Karpas-422 (cell line): ENCODE measurements at places on chromosomes 1 and 21. TPM values are rescaled to one million over a fixed set of nuclear protein-coding genes. Genes with fewer than 3 reads are reported as not detected.

Gene PHLDA3
- total RNA-seq, result not detected in 2 replicates

Gene MMEL1
- not detected in 2 replicates for total RNA-seq

Gene PGLYRP3
- total RNA-seq, result not detected in 2 replicates

Gene PDC
- total RNA-seq, result not detected in 2 replicates

Gene TCEA3
- total RNA-seq, result not detected in 2 replicates

Gene KRTAP11-1
- not detected in 2 replicates for total RNA-seq

Gene SPRR1B
- not detected in 2 replicates for total RNA-seq

DNA sequence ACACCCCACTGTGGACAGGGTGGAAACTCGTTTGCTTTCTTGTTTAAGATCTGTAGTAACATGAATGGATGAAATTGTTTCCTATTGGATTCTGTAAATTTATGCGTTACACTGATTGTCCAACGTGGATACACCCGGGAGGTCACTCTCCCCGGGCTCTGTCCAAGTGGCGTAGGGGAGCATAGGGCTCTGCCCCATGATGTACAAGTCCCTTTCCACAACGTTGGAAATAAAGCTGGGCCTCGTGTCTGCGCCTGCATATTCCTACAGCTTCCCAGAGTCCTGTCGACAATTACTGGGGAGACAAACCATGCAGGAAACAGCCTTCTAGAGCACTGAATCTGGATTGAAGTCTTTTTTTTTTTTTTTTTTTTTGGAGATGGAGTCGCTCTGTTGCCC, 1.4 kb downstream of the RCC1 start:
- H3K36me3 ChIP-seq, result peaks cover 54% of the 10 kb centered on the region
- peak; percentile 71 for DNase-seq
- H3K4me1 ChIP-seq, result peaks cover 43% of the 10 kb centered on the region
- no peaks in the 10 kb centered on the region for H3K27me3 ChIP-seq
- peak overlapping the region; percentile 95 for H3K27ac ChIP-seq
- H3K4me3 ChIP-seq, result peak overlapping the region; percentile 82

- peaks cover 44% of the 10 kb centered on the region for H3K4me1 ChIP-seq
- no peak for DNase-seq
- no peak overlapping the region for H3K27ac ChIP-seq
- no peak overlapping the region for H3K4me3 ChIP-seq
- H3K36me3 ChIP-seq, result no peaks in the 10 kb centered on the region
- H3K27me3 ChIP-seq, result no peaks in the 10 kb centered on the region
Measured at GRCh38 chr1:47635111-47635510, 197.3 kb downstream of the FOXD2 start.

GRCh38 chr1:107626073-107626796, 338.7 kb downstream of the VAV3 start:
- H3K27ac ChIP-seq, result no peak overlapping the region
- H3K4me1 ChIP-seq, result no peaks in the 10 kb centered on the region
- H3K4me3 ChIP-seq, result no peak overlapping the region
- H3K27me3 ChIP-seq, result no peaks in the 10 kb centered on the region
- H3K36me3 ChIP-seq, result no peaks in the 10 kb centered on the region

GRCh38 chr1:93042187-93043056, 36.7 kb upstream of the MTF2 start:
- H3K27ac ChIP-seq, result peak overlapping the region; percentile 87
- H3K36me3 ChIP-seq, result no peaks in the 10 kb centered on the region
- H3K4me1 ChIP-seq, result peaks cover 41% of the 10 kb centered on the region
- H3K4me3 ChIP-seq, result peak overlapping the region; percentile 61

DNA sequence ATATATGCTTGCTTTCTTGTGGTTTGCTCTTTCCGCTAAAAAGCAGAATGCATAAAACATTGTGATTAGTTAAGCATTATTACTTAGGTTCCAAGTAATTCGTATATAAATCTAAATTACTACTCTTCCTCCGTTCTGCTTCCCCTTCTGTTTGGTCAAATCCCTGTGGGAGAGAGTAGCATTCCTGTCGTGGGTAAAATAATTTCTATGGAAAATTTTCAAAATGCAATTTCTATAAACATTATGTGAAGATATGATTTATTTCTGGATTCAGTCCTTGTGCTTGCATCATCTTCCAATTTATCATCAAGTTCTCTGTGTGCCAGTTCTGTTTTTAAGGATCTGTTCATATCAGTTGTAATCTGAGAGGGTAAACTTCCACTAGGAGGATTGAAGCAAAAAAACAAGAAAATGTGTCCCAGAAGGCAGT, 7.2 kb upstream of the WARS2 start:
- peaks cover under 1% of the 10 kb centered on the region; the same call in 1 of the 2 replicates for H3K4me1 ChIP-seq
- H3K4me3 ChIP-seq, result no peak overlapping the region
- H3K27ac ChIP-seq, result no peak overlapping the region
- H3K27me3 ChIP-seq, result no peaks in the 10 kb centered on the region
- no peaks in the 10 kb centered on the region; the same call in 1 of the 2 replicates for H3K36me3 ChIP-seq
- no peak for DNase-seq

DNA sequence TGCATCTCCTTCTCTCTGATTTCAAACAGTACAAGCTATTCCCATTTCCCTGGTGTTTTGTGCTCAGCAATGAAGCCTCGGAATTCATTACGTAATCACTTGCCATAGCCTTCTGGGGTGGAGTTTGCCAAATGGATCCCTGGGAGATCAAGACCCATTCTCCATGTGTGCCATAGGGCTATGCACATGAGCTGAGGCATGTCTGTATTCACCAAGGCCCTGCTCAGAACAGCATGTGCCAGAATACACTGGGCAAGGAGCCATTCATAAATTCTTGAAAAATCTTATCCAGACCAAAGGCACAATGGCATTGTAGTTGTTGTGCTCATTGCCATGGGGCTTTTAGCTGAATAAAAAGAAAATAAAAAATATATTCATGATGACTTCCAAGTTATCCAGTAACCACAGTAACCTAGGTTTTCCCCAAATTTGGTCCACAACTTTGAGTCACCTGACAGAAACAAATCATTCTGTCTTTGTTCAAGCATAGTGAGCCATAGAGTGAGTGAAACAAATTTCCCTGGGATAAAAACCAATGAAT, 53.0 kb downstream of the CRB1 start:
- H3K36me3 ChIP-seq, result no peaks in the 10 kb centered on the region
- DNase-seq, result no peak
- H3K4me1 ChIP-seq, result no peaks in the 10 kb centered on the region
- H3K27me3 ChIP-seq, result no peaks in the 10 kb centered on the region

- no peak for DNase-seq
- H3K27me3 ChIP-seq, result no peaks in the 10 kb centered on the region
- H3K36me3 ChIP-seq, result no peaks in the 10 kb centered on the region
- H3K4me3 ChIP-seq, result no peak overlapping the region
- no peak overlapping the region for H3K27ac ChIP-seq
- no peaks in the 10 kb centered on the region for H3K4me1 ChIP-seq
Measured at GRCh38 chr1:67921725-67922489, 88.6 kb upstream of the GNG12 start.

DNA sequence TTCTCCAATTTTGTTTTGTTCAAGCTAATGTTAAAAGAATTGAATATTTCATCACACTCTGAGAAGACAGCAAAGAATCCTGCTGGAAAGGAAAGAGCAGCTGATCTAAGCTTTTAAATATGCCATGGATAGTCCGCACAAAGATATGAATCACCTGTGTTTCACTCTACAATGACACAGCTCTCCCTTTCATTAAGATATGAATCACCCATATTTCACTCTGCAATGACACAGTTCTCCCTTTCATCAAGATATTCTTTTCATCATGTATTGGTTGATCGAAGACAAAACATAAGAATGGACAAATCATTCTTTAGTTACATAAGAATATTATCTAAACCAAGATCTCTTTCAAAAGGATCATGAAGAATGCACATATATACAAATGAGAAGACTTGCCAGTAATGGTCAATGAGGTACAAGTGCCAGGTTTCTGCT, 367.3 kb downstream of the SMYD3 start:
- H3K36me3 ChIP-seq, result no peaks in the 10 kb centered on the region
- no peak for DNase-seq
- no peak overlapping the region for H3K4me3 ChIP-seq
- no peaks in the 10 kb centered on the region for H3K27me3 ChIP-seq
- peaks cover 17% of the 10 kb centered on the region for H3K4me1 ChIP-seq

DNA sequence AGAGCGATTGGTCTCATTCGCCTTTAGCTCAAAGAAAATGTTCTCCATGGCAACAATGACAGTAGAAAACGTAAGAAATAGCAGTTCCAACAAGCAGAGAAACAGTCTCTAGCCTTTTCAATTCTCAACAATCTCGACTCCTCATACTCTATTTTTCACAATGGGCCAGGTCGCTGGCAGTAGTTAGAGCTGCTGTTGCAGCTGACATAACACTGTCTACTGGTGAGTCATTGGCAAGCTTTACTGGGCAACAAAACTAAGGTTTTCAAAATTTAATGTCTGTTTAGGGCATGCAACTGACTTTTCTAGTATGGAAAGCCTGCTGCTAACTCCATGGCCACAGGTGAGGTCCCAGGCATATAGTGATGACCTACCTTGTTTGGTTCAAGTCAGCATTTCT, 221.1 kb upstream of the KAZN start:
- H3K36me3 ChIP-seq, result no peaks in the 10 kb centered on the region; the same call in 1 of the 2 replicates
- no peak overlapping the region for H3K4me3 ChIP-seq
- peaks cover 2% of the 10 kb centered on the region; the same call in 1 of the 2 replicates for H3K27me3 ChIP-seq
- no peaks in the 10 kb centered on the region for H3K4me1 ChIP-seq
- DNase-seq, result no peak

GRCh38 chr1:188386161-188386560, 1557.4 kb downstream of the PLA2G4A start:
- no peaks in the 10 kb centered on the region for H3K4me1 ChIP-seq
- no peak for DNase-seq
- H3K4me3 ChIP-seq, result no peak overlapping the region
- no peak overlapping the region for H3K27ac ChIP-seq

DNA sequence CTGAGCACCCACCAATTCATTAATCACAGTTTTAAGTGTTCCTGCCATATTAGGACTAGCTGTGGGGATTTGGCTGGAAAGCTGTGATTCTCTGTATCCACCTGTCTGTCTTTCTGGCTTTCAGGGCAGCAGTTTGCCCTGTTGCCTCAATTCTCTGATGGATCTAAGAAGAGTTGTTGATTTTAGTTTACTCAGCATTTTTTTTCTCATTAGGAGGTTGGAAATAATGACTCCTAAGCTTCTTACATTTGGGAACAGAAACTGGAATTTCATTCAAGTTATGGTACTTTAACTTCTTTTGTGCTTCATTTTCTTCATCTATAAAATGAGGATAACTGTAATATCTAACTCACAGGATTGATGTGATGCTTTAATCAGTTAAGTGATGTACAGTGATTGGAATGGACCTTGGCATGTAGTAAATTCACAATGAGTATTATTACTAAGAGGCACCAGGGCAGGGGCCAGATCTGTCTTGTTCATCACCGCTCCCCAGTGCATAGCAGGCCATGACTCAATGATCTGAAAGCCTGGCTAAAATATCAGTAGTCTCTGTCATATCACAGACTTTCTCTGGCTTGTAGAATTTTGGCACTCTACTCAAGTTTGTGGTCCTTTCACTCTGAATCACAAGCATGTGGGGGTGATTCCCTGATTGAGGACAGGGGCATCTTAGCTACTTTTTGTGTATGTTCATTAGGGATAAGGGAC, 51.4 kb upstream of the GREM2 start:
- no peaks in the 10 kb centered on the region for H3K4me1 ChIP-seq
- no peaks in the 10 kb centered on the region for H3K36me3 ChIP-seq
- H3K4me3 ChIP-seq, result no peak overlapping the region
- no peak for DNase-seq
- H3K27ac ChIP-seq, result no peak overlapping the region

DNA sequence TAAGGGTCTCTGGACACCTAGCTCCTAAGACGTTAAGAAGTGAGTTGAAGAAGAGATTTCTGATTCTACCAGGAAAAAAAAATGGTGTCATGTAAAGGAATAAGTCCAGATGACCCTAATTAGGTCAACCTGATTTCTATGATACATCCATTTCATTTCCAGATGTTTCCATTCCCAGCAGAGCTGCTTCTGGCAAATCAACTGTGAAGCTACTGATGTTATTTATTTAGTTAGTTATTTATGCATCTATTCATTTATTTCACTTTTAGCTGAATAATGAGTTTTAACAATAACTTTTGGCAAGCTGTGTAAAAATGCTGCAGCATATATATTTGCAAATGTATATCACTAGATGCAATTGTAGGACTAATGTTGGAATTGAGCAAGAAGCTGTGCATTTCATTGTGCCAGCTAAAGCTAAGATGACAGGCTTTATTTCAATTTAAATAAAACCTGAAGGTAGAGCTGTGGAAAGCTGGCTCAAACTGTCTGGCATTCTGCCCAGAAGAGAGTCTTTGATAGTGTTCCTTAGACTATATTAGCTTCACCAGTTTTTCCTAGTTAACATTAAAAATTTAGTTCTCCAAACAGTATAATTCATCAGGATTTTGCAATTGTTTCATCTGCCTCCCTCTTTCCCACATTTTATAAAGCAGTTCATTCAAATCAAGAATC, 1164.4 kb upstream of the ADGRL4 start:
- H3K27ac ChIP-seq, result no peak overlapping the region
- H3K36me3 ChIP-seq, result no peaks in the 10 kb centered on the region

DNA sequence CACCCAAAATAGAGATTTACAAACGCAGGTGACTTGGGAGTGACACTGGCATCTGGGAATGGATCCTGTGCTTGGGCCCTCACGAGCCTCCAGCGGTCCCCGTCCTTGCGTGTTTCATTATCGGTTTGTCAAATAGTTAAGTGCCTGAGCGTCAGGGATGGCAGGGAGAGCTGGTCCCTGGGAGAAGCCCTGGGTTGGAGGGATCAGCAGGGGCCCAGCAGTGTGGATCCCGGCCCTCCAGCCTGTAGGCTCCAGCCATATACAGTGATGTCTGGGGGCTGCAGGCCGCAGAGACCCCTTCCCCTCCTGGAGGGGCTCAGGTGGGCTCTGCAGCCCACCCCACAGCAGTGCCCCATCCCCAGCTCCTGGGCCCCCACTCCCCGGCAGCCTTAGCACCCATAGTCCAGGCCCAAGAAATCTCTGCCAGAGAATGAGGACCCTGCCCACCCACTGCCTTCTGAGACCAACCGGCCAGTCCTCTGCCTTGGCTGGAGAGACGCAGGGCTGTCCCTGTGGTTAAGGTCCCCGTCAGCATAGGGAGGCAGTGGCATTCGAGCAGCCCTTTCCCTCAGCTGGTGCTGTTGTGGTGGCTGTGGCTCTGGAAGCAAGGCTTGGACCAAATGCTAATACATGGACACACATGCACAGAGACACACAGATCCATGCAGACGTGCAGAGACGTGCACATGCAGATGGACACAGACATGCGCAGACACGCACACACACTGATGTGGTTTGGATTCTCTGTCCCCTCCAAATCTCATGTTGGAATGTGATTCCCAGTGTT, 2.4 kb upstream of the SLC19A1 start:
- no peaks in the 10 kb centered on the region for H3K27me3 ChIP-seq
- peaks cover 7% of the 10 kb centered on the region for H3K4me1 ChIP-seq
- H3K4me3 ChIP-seq, result no peak overlapping the region
- H3K27ac ChIP-seq, result no peak overlapping the region
- H3K36me3 ChIP-seq, result no peaks in the 10 kb centered on the region

DNA sequence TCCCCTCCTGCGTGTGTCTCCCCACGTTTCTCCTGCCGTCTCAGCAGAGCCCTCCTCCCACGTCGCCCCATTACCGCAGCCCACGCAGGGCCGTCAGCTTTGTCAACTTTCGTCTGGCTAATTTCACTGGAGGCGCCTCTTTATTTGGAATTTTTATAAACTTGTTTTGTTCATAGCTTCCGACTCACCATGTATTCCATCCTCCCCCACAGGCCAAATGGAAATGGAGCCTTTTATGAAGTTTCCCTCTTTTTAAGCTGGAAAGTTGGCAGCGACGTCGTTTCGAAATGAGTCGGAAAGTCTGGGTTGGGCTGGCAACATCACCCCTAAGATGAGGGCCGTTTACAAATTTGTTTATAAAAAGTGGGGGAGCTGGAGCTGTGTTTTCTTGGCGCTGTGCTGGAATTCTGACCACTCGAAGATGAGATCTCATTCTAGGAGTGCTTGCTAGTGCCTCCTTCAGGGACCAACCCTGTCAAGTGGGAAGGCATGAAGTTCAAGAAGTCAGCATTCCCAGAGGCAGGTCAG, 23.7 kb upstream of the SLC45A1 start:
- no peak overlapping the region for H3K27ac ChIP-seq
- no peaks in the 10 kb centered on the region for H3K4me1 ChIP-seq
- H3K4me3 ChIP-seq, result no peak overlapping the region
- H3K27me3 ChIP-seq, result no peaks in the 10 kb centered on the region
- H3K36me3 ChIP-seq, result no peaks in the 10 kb centered on the region
